Activated T-helper 17 cell treated with anti-CD3 and anti-CD28 coated beads, Interleukin-2, amount 50 U/mL, for 72 hours (primary cell): ENCODE measurements at places on chromosomes 7 and 10. TPM values are rescaled to one million over a fixed set of nuclear protein-coding genes. Genes with fewer than 3 reads are reported as not detected.

LRIT1 gene
- total RNA-seq, result not detected

GRCh38 chr10:127148933-127149220, 47.5 kb downstream of the INSYN2A start:
- peak; percentile 48 for ATAC-seq

- ATAC-seq, result no peak
Observed at GRCh38 chr10:51619365-51619764, 80.0 kb downstream of the CSTF2T start.

DNA sequence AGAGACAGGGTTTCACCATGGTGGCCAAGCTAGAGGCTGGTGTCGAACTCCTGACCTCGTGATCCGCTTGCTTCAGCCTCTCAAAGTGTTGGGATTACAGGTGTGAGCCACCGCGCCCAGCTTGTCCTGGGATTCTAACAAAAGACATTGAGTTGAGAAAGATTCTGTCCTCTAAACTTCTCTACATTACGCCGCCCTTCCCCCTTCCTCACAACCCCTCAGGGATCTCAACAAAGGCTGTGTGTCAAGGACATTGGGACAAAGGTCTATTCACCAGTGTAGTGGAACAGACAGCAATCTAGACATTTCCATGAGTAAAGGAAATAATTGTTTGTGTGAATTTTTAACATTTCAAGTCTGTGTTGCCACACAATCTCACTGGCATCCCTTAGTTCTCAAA, 68.8 kb upstream of the KIF5B start:
- no peak for ATAC-seq

DNA sequence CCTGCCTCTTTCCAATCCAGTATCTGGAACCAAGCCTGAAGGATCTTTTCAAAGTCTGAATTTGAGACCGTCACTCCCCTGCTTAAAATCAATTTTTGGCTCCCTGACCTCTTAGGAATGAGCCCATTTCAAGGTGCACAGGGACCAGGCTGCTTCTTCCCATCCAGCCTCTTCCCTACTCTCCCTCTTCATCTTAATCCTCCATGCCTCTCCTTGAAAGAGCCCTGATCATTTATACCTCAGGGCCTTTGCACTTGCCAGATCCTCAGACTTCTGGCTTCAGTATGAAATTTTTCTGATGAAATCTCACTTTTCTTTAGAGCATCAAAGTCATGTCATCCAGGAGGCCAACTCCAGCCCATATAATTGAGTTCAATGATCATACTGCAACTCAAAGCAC, 399.5 kb upstream of the CELF2 start:
- ATAC-seq, result no peak

- no peak for ATAC-seq
Observed at GRCh38 chr7:155753446-155753965, 58.8 kb downstream of the SHH start.

GRCh38 chr10:23525406-23525805, 86.5 kb downstream of the OTUD1 start:
- peak; percentile 52 for ATAC-seq

DNA sequence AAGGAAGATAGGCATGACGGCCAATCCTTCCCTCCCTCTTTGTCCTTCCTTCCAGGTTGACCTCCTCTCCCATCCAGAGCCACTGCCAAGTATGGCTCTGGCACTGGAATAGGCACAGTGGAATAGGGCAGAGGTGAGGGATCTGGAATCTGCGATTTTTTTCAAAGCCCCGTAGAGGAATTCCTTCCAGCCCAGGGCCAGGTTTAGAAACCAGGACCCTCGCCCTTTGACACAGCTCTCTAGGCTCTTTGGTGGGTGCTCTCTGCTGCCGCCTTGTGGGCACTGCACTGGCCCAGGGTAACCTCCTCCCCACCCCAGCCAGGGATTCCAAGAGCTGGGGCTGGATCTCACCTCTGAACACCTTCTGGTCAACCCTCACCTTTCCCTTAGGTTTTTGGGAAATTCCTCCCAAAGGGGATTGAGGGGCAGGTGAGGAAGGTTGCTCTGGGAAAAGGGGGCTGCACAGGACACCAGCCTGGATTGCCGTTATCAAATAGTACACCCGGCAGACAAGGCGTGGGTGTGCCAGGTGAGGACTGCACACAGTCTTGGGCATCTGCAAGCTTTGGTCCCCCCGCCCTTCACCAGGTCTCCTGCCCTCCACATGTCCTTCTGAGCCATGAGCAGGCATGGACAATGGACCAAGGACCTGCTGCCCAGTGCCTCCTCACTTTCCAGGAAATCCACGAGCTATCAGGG, 22.8 kb downstream of the C10orf105 start:
- ATAC-seq, result peak; percentile 61

- ATAC-seq, result no peak
Observed at GRCh38 chr10:33733058-33733457, 398.6 kb upstream of the NRP1 start.

GRCh38 chr7:91168871-91169829, 95.1 kb upstream of the FZD1 start:
- ATAC-seq, result no peak
